ENCODE measurements at places on chromosomes 3 and 15. TPM values are rescaled to one million over a fixed set of nuclear protein-coding genes. Genes with fewer than 3 reads are reported as not detected.

- DNase-seq: peak; percentile 76
These were observed 1.5 kb upstream of the LIMD1 start for GRCh38 chr3:45592830-45593707.

DNA sequence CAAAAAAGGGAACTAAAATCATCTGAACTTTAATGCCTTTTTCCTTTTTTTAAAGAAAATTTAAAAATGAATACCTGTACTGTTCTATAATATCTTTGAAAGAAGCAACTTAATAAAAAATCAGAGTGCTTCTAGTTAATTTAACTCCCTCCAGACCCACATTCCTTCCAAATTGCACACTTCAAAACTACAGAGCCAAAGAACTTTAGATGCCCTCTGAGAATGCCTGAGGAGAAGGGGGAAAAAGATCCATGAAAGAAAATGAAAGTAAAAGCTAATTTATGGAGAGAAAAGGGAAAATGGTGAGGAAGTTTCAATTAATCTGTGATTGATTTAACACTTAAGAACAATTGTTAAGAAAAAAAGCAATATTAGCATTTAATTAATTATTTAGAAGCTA, 1141.6 kb downstream of the IGSF11 start:
- DNase-seq: no peak

DNA sequence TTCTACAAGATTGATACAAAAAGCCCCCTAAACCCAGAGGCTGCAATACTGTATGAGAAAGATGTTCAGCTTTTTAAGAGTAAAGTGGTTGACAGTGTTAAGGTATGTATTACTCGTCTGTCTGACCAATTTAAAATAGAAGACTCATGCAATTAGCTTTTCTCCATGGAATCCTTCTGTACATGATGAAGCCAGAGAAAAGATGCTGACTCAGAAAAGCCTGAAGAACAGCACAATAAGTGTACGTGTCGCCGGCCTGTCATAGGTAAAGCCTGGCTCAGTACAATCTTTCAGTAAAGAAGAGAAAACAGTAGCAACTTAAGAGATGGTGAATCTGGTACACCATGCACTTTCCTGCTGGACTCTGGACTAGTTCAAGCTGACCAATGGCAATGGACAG, 16.4 kb downstream of the NEK4 start:
- no peak for DNase-seq

DNA sequence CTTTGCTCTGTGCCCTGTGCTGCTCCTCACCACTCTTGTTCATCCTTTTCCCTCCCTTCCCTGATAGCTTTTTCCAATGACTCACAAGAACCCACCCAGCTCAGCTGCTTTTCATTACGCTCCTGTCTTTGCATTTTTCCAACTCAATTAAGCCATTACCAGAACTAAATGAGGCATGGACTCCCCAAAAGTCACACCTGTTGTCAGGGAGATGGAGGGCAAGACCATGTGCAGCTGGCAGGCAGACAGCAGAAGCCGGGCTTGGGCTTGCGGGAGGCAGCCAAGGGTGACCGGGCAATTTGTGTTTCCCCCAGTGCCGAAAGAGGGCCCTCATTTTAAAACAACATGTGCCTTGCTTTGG, 64.3 kb downstream of the CASR start:
- DNase-seq: no peak

GRCh38 chr3:41202075-41202833, 2.9 kb downstream of the CTNNB1 start:
- no peak for DNase-seq

DNA sequence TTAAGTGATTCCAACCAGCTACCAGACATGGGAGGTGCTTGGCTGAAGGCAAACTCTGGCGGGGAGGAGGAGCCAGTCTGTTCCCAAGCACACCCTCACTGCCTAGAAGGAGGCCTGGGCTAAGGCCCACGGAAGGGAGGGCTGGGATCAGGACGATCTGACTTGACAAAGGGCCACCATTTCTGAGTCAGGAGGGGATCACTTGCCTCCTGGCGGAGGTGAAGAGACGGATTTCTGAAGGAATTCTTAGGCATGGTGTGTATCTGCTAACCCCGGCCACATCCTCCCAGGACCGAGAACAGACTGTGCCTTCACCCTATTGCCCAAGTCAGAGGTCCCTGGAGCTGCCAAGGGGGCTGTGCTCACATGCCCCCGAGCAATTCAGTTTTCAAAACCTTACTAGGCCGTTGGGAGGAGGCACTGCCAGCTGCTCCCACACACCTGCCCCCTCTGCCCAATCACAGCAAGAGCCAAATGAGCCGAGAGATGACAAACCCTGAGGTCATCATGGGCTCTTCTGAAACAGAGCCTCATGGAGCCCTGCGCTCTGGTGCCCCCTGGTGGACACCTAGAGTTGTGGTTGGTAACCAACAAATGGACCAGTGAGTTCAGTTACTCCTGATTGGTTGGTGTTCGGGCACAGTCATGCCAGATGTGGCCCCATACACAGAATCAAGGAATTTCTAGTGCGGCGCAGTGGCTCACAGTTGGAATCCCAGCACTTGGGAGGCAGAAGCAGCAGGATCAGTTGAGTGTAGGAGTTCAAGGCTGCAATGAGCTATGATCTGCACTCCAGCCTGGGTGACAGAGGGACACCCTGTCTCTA, 6.5 kb upstream of the TNK2 start:
- DNase-seq: peak; percentile 96

- no peak for DNase-seq
These were observed 134.3 kb upstream of the GADL1 start for GRCh38 chr3:31028766-31029165.

- DNase-seq: no peak
These were observed 241.4 kb downstream of the EDEM1 start for GRCh38 chr3:5428607-5429516.

DNA sequence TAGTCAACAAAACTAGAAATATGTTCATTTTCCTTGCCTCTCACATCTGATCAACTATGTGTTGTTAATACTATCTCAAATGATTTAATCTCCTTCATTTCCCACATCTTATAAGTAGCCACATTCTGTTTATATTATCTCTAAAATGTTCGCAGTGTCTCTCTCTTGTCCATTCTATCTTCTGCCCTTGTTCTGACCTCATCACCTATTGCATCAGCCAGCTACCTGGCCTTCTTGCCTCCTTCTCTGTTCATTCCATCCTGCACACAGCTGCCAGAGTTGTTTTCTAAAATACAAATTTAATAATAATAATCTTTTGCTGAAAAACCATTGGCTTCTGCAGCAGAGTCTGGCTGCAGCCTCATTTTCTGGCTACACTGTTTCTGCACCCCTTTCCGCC, 75.3 kb upstream of the CCNL1 start:
- DNase-seq: no peak

GRCh38 chr3:133448478-133449122, 48.7 kb downstream of the BFSP2 start:
- peak; percentile 40 for DNase-seq

DNA sequence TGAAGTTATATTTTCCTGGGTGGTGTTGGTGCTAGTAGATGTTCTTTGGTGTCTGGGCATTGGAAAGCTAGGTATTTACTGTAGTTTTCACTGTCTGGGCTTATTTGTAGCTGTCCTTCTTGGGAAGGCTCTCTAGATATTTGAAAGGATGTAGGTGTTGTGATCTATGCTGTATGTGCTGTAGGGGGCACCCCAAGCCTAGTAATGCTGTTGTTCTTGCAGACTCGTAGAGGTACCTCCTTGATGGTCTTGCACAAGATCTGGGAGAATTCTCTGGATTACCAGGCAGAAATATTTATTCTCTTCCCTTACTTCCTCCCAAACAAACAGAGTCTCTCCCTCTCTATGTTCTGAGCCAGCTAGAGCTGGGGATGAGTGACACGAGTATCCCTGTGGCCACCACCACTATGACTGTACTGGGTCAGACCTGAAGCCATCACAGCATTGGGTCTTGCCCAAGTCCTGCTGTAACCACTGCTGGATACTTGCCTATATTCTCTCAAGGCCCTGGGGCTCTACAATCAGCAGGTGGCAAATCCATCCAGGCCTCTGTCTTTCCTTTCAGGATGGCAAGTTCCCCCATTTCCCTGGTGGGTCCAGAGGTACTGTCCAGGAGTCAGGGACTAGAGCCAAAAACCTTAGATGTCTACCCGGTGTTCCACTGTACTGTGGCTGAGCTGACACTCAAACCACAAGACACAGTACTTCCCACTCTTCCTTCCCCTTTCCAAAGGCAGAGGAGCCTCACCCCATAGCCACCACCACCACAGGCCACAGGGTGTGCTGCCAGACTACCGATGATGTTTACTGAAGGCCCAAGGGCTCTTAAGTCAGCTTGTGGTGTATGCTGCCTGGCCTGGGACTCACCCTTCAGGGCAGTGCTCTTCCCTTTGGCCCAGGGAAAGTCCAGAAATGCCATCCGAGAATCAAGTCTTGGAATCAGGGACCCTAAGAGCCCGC, 195.2 kb upstream of the DPPA4 start:
- DNase-seq: peak; percentile 58

DNA sequence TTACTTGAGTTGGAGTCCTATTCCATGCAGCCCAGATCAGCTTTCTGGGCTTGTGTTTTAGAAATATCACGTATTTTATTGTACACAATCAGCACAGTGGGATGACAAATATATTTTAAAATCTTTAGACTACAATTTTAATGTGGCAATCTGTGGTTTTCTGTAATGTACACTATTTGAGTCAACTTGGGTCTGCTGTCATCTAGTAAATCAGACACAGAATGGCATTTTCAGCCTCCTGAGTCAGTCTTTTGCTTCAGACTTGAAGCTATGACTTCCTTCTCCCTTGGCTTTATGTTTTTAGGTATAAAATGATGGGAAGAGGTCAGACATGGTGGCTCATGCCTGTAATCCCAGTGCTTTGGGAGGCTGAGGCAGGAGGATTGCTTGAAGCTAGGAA, 232.1 kb downstream of the NECTIN3 start:
- no peak for DNase-seq

- DNase-seq: no peak
These were observed 10.2 kb downstream of the RFTN1 start for GRCh38 chr3:16503191-16503776.

DNA sequence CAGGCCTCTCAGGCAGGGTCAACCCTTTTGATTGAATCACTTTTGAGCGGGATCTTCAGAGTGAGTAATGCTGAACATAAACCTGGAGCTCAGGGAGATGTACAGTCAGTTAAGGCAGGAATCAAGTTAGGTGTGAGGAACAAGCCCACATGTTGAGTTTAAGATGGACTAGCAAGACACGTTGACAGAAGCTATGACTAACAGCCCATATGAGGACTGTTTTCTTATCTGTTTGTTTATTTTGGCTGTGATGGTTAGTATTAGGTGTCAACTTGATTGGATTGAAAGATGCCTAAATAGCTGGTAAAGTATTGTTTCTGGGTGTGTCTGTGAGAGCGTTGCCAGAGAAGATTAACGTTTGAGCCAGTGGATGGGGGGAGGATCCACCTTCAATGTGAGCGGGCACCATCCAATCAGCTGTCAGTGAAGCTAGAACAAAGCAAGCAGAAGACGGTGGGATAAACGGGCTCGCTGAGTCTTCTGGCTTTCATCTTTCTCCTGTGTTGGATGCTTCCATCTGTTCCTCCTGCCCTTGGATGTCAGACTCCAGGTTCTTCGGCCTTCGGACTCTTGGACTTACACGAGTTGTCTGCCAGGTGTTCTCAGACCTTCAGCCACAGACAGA, 232.3 kb upstream of the STAC start:
- no peak for DNase-seq

DNA sequence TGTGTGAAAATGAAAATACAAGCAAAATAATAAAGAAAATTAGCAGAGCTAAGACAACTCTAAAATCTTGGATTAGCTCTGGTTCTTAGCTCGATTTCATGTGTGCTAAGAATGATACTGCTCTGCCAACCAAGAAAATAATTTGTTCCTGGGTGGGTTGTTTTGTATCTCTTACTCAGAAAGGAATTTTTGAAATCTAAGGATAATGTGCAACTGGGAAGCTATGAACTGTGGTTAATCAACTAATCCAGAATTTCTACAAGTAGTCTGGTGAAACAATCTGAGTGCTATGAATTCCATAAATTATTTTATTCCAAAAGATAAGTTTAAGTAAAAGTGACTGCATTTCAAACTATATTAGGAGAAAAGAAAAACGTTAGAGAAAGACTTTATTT, 92.0 kb downstream of the TFDP2 start:
- no peak for DNase-seq

- no peak for DNase-seq
These were observed 14.4 kb downstream of the TRIM71 start for GRCh38 chr3:32832193-32832592.

DNA sequence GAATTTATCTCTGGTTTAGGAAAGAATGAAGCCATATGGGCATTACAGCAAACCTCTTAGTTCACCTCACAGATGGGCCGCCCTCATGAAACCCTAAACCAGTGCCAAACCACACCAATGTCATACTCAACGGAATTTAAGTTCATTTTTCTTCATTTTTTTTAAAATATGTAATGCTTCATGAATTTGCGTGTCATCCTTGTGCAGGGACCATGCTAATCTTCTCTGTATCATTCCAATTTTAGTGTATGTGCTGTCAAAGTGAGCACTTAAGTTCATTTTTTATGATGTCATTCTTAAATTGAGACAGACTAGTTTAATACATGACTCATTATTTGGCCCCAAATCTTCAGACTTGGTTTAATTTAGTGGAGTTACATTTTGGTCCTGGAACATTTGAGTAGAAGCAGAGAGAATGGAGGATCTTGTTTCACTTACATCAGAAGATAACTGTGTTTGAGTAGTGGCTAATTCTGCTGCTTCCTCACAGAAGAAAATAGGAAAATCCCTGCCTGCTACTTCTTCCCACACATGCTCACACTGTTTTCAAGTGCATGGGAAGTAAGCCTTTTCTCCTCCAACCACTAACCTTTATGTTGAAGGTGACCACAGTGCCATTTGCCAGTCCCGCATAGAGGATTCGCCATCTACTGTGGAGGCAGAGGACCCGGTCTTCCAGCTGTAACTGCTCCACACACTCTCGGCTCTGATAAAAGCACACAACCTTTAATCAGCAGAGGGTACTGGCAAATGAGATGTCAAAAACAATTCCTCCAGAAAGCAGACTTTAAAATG, 63.3 kb downstream of the ZNF106 start:
- no peak for DNase-seq

GRCh38 chr15:66098022-66098363, 155.6 kb downstream of the MEGF11 start:
- DNase-seq: no peak

GRCh38 chr3:120567370-120568201, 28.6 kb upstream of the NDUFB4 start:
- no peak for DNase-seq

DNA sequence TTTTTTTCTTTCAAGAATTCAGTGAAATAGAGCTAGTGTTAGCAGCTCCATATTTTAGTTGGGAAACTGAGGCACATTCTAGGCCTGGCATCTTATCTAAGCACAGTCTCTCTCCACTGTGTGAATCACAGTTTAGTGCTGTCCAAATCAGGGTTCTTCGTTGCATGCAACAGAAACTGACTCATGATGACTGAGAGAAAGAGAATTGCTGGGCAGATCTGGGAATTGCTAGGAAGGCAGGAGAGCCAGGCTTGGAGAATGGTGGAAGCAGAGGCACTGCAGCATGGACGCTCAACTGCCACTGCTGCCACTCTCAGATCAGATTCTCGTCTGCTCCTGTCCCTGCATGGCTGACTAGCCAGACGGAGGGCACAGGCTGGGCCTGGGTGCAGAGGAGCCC, 40.7 kb upstream of the CHST2 start:
- no peak for DNase-seq

GRCh38 chr15:71802770-71803169, 7.6 kb upstream of the NR2E3 start:
- peak; percentile 39 for DNase-seq

GOLGA6L10 gene
- total RNA-seq: 0.97 TPM

RASSF1 gene
- 122 TPM for total RNA-seq

DUOXA1 gene
- not detected for total RNA-seq

DAZL gene
- total RNA-seq: not detected

TBC1D23 gene
- total RNA-seq: 28.6 TPM

PLA2G4D gene
- not detected for total RNA-seq

CPNE9 gene
- total RNA-seq: not detected

Data from activated CD4-positive, alpha-beta T cell treated with anti-CD3 and anti-CD28 coated beads, Interleukin-2, amount 10 ng/mL, durations not matched to agents 7 days and 5 days (primary cell).